ENCODE measurements at places on chromosomes 2 and 18.

DNA sequence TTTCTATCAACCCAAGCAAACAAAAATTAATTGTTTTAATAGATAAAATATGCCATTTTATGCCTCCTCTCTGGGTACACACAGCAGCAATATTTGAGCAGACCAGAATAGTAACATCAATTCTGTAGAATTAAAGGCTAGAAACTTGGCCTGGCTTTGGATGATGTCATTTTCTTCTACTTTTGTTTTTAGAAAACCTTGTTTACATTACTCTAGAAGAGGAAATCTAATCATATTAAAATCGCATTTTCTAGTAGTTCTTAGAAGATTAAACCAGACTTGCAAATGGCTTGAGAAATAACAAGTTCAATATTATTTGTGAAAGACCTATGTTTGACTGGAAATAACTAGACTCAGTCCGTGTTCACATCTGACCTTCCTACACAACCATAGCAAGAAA lies 102.3 kb upstream of the RFX8 start:
- DNase-seq = no peak

GRCh38 chr2:30713698-30714097 lies 93.5 kb downstream of the CAPN13 start:
- no peak for DNase-seq

DNA sequence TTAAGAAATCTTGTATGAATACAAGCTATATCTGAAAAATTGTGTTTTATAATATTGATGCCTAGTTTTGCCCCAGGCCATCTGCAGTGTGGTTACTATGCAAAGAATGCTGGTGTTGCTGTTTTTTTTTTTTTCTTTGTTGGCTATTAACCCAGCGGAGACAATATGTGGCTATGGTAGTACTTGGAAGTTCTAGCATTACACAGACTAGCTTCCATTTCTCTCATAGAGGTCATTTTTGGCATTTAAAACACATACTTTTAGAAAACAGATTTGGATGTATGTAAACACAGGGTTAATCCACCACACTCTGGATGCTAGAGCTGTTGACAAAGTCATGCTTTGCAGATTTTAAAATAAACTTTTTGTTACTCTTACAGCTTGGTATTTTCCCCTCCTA lies 209.8 kb downstream of the NEDD4L start:
- no peak for DNase-seq

DNA sequence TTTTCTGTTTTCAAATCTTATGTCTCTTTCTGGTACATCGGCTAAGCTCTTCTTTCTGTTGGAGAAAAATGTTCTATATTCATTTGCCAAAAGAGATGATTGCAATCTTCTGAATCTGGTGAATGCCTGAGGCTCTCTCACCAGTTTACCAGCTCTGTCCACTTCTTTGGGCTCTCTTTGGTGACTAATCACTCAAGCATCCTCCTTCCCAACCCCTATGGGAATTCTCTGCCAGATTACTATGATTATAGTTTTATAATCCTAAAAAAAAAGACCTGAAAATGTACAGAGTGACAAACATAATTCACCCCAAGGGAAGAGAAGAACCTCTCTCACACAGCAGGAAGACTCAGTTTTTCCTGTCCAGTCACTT lies 187.3 kb downstream of the CAMKMT start:
- DNase-seq = no peak

GRCh38 chr2:106876699-106877098 lies 9.3 kb downstream of the ST6GAL2 start:
- DNase-seq = no peak

DNA sequence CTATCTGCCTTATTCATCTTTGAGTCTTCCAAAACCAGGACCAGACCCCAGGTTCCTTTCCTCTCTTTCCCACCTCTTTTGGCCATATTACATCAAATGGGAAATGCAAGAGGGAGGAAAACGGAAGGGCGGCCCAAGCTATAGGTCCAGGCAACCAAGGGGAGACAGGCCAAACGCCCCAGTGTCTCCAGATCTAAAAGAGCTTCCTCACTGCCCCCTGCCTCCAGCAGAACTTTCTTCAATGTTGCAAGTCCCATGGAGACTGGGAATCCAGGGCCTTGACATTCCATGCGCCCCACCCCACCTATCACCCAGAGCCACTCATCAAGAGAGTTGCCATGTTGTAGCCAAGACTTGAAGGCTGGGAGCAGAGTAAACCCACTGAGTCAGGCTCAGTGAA lies 15.4 kb downstream of the TNS1 start:
- no peak for DNase-seq

GRCh38 chr18:30811580-30811979 lies 231.0 kb downstream of the DSC3 start:
- DNase-seq = no peak

DNA sequence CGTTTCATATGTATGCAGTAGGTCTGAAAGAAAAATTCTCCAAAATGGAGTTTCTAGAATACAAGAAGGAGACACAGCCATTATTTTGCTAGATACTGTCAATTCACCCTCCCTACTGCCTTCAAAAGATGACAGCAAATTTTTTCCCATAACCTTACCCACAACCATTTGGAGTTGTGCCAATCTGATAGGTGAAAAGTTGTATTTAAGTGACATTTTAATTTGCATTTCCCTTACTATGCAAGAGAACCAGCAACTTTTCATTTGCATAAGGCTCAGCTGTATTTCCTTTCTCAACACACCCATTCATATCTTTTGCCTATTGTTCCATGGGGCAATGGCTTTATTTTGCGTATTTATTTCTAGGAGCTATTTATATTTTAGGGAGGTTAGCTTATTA lies 31.4 kb upstream of the IL18RAP start:
- no peak for DNase-seq

- DNase-seq = peak; percentile 40
Measured at GRCh38 chr18:48834413-48835031, 116.2 kb downstream of the SMAD7 start.

DNA sequence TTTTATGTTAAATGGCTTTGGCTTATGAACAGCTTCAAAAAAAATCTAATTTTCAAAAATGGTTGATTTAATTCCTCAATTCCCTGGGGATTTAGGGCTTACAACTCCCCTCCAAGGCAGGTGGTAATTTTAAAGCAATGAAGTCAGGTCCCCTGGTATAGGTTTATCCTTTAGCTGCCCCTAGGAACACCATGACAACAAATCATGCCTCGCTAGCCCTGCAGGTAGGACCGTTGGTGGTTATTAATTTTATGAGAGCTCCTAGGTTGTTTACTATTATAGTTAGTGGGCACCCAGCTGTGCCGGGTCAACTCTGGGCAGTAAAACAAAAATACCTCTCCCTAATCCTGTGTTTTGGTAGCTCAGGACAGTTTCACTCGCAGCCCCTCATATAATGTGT lies 26.2 kb upstream of the MBOAT2 start:
- DNase-seq = no peak

- no peak for DNase-seq
Measured at GRCh38 chr2:47666332-47666731, 116.6 kb upstream of the MSH6 start.

DNA sequence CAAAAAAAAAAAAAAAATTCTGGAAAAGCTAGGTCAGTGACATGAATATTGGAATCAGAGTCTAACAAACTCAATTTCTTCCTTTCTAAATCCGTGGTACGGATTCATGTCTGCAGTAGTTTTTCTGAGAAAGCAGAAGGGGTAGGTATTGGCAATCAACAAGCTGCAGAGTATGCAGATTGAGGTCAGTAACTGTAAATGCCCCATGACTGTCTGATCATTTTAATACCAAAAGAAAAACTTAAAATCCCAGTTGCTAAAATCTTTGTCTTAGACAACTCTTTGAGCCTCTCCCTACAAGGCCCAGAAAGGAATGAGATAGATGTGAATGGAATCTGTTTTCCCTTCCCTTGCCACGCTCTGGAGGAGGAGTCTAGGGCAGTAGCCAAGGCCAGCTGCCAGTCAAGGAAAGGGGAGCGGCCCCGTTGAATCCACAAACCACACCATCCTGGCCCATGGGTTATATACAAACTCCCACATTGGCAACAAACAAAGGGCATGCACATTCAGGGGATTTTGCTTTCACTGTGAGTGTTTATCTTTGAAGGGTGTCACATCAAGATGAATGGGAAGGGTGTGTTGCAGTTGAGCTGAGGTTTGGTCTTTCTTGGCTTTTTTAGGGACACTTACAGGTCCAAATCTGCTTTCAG lies 6.1 kb upstream of the CASP8 start:
- no peak for DNase-seq

- peak; percentile 35 for DNase-seq
Measured at GRCh38 chr2:60407398-60407797, 146.1 kb downstream of the BCL11A start.

DNA sequence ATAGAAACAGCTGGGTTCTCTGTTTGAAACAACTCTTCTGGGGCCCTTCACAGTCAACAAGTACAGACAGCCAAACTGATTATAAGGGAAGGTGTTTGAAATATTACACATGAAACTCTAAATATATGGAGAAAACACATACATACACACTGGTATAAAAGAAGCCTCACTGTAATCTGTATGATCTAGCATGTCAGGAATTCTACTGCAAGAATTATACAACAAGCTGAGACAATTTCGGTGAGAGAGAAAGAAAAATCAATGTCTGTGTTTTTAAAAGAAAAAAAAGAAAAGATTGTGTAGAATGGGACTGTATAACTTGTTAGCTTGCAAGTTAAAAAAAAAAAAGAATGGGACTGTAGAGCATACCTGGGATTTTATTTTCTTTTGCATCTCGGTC lies 26.3 kb downstream of the IRS1 start:
- DNase-seq = no peak

GRCh38 chr2:26076001-26076587 lies 42.2 kb downstream of the RAB10 start:
- no peak for DNase-seq

GRCh38 chr2:108829578-108830310 lies 43.2 kb downstream of the CCDC138 start:
- DNase-seq = no peak

DNA sequence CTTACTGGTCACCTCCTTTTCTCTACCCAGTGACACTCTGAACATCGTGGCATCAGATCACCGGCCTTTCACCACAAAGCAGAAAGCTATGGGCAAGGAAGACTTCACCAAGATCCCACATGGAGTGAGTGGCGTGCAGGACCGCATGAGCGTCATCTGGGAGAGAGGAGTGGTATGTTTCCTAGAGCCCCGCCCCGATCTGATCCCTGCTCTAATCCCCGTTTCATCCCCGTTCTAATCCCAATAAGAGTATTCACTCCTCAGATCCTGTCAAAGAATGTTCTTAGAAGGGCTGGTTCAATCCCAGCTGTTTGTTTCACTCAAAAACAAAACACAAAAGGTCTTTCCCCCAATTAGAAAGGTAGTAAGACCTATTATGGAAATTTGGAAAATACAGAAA lies 30.4 kb upstream of the MAPRE3 start:
- no peak for DNase-seq

- no peak for DNase-seq
Measured at GRCh38 chr2:121650315-121650930, 1.2 kb upstream of the CLASP1 start.

DNA sequence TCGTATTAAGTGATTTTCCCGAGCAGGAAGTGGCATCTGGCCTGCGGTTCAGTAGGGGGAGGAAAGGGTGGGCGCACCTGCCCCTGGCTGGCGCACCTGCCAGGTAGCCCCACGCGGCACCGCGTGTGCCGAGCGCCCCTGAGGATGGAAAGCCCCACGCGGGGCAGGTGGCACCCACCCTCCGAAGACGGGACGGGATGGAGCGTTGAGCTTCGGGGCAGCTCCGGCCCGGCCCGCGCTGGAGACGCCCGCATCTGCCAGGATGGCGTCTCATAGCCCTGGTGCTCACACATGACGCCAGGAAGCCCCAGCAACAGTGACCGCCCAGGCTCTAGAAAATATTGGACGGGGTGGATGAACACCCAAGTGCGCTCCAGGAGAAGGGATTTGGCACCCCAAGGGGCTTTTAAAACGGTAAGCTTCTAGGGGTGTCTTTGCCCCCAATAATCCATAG lies 2.5 kb upstream of the NFATC1 start:
- no peak for DNase-seq

- no peak for DNase-seq
Measured at GRCh38 chr2:69740502-69740951, 1.4 kb upstream of the ANXA4 start.

DNA sequence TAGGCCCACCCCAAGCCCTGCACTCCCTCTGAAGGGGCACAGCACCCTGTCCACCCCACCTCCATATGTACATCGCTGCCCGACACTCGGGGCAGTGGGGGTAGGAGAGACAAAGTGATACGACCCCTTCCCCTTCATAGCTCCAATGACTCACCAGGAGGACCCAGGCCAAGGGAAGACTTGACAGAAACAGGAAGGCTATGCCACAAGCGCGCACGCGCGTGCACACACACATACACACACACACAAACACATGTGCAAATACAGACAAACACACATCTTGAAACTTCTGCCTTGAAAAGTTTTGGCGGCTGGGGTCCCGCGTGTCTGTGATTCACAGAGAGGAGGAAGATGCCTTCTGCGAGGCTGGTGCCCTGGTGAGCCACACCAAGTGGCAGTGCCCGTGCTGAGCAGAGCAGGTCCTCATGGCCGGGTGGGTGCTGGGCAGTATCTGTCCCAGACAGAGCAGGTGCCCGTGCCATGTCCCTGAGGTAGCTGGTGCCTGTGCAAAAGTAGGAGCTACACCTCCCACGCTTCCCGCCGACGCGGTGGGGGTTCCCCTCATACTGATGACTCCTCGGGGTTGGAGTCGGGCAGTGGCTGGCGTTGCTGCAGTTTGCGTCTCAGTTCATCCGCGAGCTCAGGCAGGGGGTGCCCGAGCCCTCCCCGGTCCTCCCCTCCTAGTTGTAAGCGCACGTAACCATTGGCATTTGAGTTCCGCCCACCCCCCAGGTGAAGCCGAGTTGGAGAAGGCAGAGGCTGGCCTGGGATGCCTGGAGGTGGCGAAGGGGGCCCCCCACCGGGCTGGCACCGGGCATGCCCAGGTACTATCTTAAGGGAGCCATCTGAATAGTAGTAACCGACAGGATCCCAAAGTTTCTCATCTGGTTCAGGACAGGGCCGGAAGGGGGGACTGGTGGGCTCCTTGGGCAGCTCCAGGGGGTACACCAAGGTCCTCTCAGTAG lies 2.5 kb upstream of the ANKRD39 start:
- DNase-seq = no peak

GRCh38 chr18:45049578-45050319 lies 369.1 kb downstream of the SETBP1 start:
- no peak for DNase-seq

DNA sequence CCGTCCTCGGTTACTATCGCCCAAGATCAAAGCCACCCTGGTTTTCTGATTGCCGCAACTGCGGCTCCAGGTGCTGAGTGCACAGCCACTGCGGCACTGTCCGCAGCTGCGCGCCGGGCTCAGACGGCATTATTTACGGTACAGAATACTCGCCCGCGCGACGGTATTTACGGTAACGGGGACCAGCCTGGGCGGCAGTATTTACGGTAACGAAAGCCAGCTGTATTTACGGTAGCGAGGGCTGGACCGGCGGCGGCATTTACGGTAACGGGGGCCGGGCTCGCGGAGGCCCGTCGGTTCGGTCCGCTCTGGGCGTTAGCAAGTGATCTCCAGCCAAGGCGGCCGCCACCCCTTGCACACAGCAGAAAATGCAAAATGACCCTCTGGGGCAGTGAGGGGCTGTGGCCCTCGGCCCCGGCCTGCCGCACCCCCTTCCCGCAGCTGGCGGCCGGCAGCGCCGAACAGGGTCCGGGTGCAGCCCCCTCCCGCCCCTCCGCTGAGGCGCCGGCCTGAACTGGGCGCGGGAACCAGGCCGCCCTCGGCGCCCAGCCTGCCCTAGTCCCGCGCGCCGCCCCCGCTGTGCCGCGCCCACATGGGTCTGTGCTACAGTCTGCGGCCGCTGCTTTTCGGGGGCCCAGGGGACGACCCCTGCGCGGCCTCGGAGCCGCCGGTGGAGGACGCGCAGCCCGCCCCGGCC lies at the start of gene GNAL:
GNAL (plus strand) TSS at position 293 of the 697 bp plus-strand sequence; CDS start at position 593, 300 bp downstream.
- peak; percentile 63 for DNase-seq

All from BE2C (cell line).